ENCODE measurements at places on chromosomes 7 and 10. TPM values are rescaled to one million over a fixed set of nuclear protein-coding genes. Genes with fewer than 3 reads are reported as not detected.

GRCh38 chr10:64116707-64117106 lies 595.5 kb downstream of the REEP3 start:
- no peak for DNase-seq
- no peaks in the 10 kb centered on the region for H3K4me1 ChIP-seq
- H3K27ac ChIP-seq: no peak overlapping the region
- H3K36me3 ChIP-seq: no peaks in the 10 kb centered on the region

DNA sequence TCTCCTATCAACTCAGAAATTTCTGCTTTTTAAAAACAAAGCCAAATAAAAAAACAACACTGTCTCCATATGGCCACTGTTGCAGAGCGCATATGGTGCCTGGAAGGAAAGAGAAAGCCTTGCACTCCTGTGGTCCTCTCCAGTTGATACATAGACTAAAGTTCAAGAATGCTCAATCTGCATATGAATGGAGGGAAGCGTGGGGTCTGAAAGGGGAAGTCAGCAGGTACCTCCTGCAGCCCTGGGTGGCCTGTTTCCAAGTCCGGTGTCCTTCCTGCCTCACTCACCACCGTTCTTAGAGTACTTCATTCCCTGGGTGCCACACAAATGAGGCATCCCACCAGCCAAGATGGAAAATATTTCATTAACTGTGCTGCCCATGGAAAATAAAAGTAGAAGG lies 138.3 kb upstream of the PALS2 start:
- DNase-seq: no peak
- no peak overlapping the region for H3K4me3 ChIP-seq
- peaks cover 1% of the 10 kb centered on the region for H3K36me3 ChIP-seq
- no peaks in the 10 kb centered on the region for H3K27me3 ChIP-seq

GPR141 gene
- 1.2 TPM for total RNA-seq

- H3K27ac ChIP-seq: no peak overlapping the region
- H3K4me1 ChIP-seq: no peaks in the 10 kb centered on the region
- H3K36me3 ChIP-seq: no peaks in the 10 kb centered on the region
- no peak for DNase-seq
- H3K4me3 ChIP-seq: no peak overlapping the region
Observed at GRCh38 chr7:66363635-66364034, 158.5 kb downstream of the TPST1 start.

SDK1 gene
- 46.3 TPM for total RNA-seq

- H3K4me1 ChIP-seq: no peaks in the 10 kb centered on the region
- H3K27me3 ChIP-seq: no peaks in the 10 kb centered on the region
- no peaks in the 10 kb centered on the region for H3K36me3 ChIP-seq
- no peak overlapping the region for H3K4me3 ChIP-seq
Observed at GRCh38 chr7:149704507-149704906, 68.9 kb downstream of the ZNF467 start.

DNA sequence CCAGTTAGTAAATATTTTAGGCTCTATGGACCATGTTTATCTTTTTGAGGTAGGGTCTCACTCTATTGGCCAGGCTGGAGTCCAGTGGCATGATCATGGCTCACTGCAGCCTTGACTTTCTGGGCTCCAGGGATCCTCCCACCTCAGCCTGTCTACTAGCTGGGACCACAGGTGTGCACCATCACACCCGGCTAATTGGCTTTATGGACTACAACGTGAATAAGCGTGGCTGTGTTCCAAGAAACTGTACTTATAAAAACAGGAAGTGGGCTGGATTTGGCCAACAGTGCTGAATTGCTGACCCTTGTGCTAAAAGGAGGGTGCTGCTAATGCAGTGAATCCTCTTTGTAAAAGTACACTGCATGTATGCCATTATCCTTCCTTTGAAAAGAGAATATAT lies 111.7 kb upstream of the CDK13 start:
- no peak overlapping the region for H3K4me3 ChIP-seq
- no peaks in the 10 kb centered on the region for H3K36me3 ChIP-seq
- H3K27me3 ChIP-seq: no peaks in the 10 kb centered on the region
- no peak overlapping the region for H3K27ac ChIP-seq

- no peak overlapping the region for H3K4me3 ChIP-seq
- no peaks in the 10 kb centered on the region for H3K36me3 ChIP-seq
- no peak overlapping the region for H3K27ac ChIP-seq
- H3K4me1 ChIP-seq: no peaks in the 10 kb centered on the region
- no peak for DNase-seq
- no peaks in the 10 kb centered on the region for H3K27me3 ChIP-seq
Observed at GRCh38 chr10:20181434-20181833, 365.2 kb downstream of the PLXDC2 start.

Data from aorta (tissue), 5 donors.